HS-5 (cell line): ENCODE measurements at places on chromosomes 5 and 9.

GRCh38 chr9:18717759-18718158 lies 243.8 kb downstream of the ADAMTSL1 start:
- no peak for DNase-seq

DNA sequence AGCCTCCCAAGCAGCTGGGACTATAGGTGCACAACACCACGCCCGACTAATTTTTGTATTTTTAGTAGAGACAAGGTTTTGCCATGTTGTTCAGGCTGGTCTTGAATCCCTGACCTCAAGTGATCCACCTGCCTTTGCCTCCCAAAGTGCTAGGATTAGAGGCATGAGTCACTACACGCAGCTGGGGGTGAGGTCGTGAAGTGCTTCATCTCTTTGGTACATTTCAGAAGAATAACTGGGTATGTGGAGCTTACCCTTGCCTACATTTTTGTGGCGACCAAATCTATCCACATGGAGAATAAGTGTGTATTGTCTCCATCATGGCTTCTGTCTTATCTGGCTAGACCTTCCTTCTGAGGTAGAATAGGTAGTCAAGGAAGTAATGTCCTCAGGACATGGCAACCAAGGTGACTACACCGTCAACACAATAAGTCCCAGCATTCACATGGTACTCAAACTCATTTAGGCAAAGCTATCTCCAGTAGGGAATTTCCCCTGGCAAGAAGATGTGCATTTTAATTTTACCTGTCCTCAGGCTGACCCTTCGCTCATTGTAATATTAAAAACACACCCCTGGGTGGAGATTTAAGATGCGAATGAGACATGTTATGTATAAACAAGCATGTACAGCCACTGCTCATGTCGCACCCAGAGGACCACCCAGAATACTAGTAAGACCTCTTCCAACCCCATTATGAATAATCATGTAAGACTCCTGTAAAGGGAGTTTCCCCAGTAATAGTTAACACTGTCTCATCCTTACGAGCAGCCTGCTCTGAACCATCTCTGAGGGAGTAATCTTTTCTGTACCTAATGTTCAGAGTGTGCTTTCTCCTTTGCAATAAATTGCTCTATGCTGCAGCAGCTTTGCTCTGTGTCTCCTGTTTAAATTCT lies 1173.2 kb downstream of the TAF11L14 start:
- no peak for DNase-seq

GRCh38 chr9:114112325-114112724 lies 13.2 kb upstream of the KIF12 start:
- DNase-seq, result no peak

- DNase-seq, result peak; percentile 94
These were observed 75.4 kb upstream of the CDKN2B start for GRCh38 chr9:22084336-22085035.

- no peak for DNase-seq
These were observed 212.3 kb upstream of the ATP10B start for GRCh38 chr5:161064297-161064696.
